Esophagus muscularis mucosa (tissue), 4 donors: ENCODE measurements at places on chromosomes 3 and 15. TPM values are rescaled to one million over a fixed set of nuclear protein-coding genes. Genes with fewer than 3 reads are reported as not detected.
A peak's percentile ranks its signal among the peaks of the same experiment; 100 is the strongest.

GRCh38 chr3:26307787-26308186 is 314.8 kb upstream of the LRRC3B start:
- no peak for DNase-seq

- no peak for DNase-seq
Observed at GRCh38 chr15:96058103-96058851, 272.2 kb upstream of the NR2F2 start.

- DNase-seq = no peak
Observed at GRCh38 chr15:77418391-77418965, 1.4 kb downstream of the PEAK1 start.

PP2D1 gene
- not detected for total RNA-seq

DNA sequence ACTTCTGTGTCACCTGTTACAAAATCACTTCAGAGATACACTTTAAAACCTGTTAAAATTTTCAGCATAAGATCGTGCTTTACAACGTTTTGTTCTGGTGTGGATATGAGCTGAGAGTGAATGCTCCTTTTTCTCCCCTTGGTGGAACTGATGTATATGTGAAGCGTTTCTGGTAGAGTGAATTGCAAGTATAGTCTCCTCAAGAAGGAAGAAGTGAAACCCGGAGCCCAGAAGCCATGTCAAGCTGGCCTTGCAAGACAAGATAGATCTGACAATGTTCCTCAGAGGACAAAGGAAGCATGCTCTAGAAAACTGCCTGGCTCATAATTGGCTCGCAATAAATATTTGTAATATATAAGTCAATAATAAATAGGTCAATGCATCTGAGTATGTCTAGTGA is 23.6 kb downstream of the SERPINI2 start:
- no peak for DNase-seq

- no peak for DNase-seq
Observed at GRCh38 chr15:80779658-80780415, 667 bp downstream of the CEMIP start.

DNA sequence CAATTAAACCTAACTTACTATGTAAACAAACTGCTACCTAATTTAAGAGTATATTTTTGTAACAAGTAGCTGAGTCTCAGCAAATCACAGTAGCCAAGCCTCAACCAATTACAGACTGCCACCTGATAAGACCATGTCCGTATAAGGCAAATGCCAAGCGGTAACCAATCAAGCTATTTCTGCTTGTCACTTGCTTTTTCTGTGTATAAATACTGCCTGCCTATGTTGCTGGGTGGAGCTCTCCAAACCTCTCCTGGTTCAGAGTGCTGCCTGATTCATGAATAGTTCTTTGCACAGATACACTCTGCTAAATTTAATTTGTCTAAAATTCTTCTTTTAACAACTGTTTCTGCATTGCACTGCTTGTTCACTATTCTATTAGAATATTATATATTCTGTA is 42.6 kb downstream of the ZNF148 start:
- no peak for DNase-seq

- DNase-seq = no peak
Observed at GRCh38 chr3:126954141-126954842, 28.6 kb upstream of the PLXNA1 start.

- no peak for DNase-seq
Observed at GRCh38 chr3:131907796-131908195, 127.0 kb downstream of the CPNE4 start.

GRCh38 chr3:122235147-122235546 is 51.7 kb downstream of the CASR start:
- no peak for DNase-seq

- DNase-seq = no peak
Observed at GRCh38 chr3:12541625-12542024, 3.7 kb downstream of the MKRN2OS start.

- DNase-seq = no peak
Observed at GRCh38 chr3:131793870-131794269, 240.9 kb downstream of the CPNE4 start.

PCLAF gene
- total RNA-seq = not detected

DNA sequence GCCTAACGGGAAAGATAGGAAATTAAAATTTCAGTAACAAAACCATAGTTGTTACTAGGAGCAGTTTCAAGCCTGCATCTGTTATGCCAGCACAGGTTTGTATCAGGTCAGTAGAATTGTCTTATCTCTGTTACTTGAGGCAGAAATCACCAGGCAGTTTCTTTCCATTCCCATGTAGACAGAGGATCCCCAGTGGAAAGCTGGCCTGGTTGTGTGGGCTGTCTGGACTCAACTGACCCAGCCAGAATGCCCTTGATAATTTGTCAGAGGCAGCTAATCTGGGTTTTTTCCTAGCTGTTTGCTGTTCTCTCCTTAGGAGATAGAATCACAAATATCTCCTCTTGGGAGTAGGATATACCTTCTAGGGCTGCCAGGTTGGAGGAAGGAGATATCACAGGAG is 1044.7 kb downstream of the IGSF11 start:
- DNase-seq = no peak

DNA sequence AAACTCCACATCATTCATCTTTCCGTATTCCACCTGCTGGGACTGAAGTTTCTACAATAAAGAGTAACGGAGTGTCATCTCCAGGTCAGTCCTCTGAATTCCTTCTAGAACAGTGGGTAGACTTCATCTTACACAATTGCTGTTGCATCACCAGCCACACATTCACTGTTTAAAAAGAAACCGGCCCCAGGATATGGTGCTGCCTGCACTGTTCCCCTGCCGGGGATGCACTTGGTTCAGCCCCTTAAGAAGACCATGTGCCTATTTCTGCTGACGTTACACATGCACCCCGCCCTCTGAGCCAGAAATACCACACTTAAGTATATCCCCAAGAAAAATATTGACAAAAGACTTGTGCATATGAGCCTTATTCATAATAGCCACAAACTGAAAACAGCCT is 233.4 kb downstream of the FEZF2 start:
- DNase-seq = no peak

PLA2G4E gene
- total RNA-seq = not detected

CPNE4 gene
- 0.17 TPM for total RNA-seq

PDZRN3 gene
- total RNA-seq = 196 TPM

- DNase-seq = no peak
Observed at GRCh38 chr3:29285471-29286071, 4.7 kb downstream of the RBMS3 start.

DNA sequence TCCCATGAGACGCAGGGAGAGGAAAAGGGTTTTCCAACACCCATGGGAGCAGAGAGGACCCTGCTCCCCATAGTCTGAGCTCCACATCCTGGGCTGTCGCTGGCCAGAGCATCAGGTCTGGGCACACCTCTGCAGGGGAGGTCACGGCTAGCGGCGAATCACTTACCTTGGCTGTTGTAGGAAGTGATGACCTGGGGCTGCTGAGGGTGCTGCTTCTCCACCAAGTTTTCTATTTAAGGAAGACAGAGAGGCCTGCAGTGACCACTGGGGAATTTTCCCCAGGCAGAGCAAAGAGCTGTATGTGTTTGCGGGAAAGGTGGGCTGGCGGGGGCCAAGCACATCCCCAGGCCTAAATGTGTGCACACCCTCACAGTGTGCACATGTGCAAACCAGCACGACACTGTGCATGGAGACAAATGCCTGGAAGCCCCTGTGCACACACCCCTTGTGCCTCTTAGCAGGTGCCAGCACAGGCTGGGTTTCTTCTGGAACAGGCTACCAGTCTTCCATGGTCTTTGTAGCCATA is 7.6 kb downstream of the KY start:
- DNase-seq = no peak

DNA sequence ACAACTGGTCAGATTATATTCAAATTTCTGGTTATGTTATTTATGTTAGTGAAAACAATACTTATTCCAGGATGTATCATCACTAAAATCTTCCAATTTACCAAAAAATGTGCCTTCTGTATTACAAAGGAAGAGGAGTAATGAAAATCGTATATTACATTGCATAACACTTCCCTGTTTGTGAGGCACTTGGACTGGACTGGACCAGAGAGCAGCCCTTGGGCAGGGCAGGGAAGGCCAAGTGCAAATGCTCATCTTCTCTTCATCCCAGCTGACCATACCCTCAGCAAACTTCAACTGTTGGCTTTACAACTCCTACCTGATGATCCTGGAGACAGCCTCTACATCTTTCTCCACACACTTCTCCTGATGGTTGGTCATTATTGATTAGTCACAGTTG is 285.7 kb upstream of the MME start:
- DNase-seq = no peak

SH3GL3 gene
- not detected for total RNA-seq

GRCh38 chr3:150469931-150470740 is 62.0 kb downstream of the TSC22D2 start:
- no peak for DNase-seq

DNA sequence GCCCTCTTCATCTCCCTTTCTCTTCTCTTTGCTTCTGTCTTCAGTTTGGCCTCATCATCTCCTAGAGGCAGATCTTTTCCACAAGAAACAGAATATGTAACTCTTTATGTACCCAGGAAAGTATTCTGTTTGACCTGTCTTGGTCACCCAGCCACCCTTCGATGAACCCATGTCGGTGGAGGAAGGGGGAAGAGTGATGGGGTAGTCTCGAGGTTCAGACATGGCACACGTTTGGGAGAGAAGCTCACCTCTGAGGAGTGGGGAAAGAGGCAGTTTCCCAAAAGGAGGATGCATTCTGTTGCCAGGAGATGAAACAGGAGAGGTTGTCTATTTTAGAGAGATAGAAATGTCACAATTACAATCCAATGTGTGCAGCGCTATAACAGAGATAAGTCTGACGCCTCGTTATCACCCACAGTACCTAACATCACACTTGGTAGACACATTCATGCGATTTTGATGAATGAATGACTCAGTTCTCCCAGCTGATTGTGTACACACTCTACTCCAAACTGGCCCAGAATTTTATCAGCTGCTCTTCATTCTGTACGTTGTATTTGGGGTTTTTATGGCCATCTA is 722 bp upstream of the CCDC50 start:
- no peak for DNase-seq

DNA sequence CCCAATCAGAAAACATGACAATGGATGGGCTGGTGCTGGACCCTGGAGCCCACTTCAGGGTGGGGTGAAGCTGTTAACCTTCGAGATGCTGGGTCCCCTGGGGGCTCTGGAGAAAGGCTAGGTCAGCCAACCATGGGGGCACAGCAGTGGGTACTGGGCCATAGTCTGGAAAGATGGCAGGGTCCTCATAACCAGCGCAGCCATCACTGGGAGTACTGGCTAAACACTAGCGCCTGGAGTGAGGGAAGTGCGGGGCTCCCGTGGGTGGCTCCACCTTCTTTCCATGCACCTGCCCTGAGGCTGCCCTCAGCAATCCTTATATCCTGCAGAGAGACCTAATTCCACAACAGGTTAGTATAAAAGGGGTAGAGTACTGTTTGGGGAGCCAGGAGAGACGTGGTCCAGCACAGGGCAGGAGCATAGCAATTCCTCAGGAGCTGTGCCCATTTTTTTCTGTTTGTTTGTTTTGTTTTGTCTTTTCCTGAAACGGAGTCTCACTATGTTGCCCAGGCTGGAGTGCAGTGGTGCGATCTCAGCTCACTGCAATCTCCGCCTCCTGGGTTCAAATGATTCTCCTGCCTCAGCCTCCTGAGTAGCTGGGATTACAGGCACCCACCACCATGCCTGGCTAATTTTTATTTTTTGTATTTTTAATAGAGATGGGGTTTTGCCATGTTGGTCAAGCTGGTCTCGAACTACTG is 122.6 kb upstream of the MEF2A start:
- peak; percentile 89 for DNase-seq

SCN11A gene
- total RNA-seq = 0.71 TPM

PTPRG gene
- 56.1 TPM for total RNA-seq

GRCh38 chr3:50364573-50365079 is 5.3 kb upstream of the TMEM115 start:
- no peak for DNase-seq

IL16 gene
- total RNA-seq = 24.9 TPM

CCR4 gene
- not detected for total RNA-seq

DNA sequence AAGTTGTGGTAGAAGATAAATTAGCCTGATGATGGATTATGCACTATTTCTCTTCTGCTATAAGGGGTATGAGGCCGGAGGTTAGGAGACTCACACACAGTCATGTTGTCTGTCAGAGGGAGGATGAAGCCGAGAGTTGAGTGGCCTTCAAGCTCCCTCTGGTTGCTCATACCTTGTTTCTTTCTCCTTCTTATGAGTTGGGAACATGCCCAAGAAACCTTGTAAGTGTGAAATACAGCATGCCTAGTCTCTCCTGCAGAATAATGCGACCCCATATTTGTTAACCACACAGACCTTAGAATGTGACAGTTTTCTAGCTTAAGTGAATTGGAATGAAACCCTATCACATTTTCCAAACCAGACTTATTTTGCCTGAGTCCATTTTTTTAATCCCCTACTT is 366.7 kb downstream of the PTPRG start:
- peak; percentile 50 for DNase-seq

GRCh38 chr15:58865425-58865880 is 68.0 kb downstream of the SLTM start:
- DNase-seq = no peak

DNA sequence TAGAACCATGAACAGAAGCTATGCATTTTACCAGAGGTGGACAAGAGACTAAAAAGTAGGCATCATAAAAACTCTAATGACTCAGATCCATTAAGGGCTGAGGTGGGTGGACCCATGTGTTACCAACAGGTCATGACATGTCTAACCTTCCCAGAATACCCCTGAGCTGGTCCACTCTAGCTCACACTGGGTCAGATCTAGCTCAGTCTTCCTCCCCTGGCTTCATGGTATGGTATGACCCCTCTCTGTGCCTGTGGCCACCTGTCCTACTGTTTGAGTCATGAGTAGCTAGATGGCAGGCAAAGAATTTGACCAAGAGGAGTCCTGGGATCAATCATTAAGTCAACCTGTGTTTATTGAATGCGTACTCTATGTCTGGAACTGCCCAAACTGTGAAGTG is 340.4 kb downstream of the EPHB1 start:
- DNase-seq = no peak

DNA sequence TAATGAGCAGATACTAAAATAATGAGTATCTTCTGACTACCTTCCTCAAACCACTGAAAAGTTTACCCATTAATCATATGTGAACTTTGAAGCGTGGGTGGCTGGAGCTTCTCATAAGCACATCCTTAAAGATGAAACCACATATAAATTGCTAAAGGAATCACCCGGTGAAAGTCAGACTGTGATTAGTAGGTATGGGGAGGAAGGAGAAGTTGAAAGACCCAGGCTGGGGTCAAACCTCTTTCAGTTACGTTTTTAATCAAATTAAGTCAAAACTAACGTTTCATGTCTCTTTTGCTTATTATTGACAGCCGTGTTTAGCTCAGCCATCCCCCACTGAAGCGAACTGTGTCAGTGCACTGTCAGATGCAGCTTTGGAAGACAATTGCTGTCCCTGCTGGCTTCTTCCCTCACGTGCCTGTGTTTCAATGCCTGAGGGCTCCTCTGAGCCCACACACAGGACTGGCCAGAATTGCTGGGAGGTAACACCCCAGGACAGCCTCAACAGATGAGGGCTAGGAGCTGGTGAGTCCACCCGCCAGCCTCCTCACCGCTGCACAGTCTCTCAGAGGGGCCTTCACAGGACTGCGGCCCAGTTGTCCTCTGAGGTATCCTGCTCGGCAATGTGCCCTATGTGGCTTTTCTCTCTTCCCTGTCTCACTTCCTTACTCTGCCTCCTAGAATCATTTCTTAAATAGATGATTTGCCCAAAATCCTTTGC is 29.3 kb upstream of the SH3BP5 start:
- no peak for DNase-seq

SECISBP2L gene
- 46.4 TPM for total RNA-seq

SLC6A1 gene
- total RNA-seq = 0.50 TPM
